ENCODE measurements at places on chromosomes 11 and 22. TPM values are rescaled to one million over a fixed set of nuclear protein-coding genes. Genes with fewer than 3 reads are reported as not detected.
A peak's percentile ranks its signal among the peaks of the same experiment; 100 is the strongest.

DNA sequence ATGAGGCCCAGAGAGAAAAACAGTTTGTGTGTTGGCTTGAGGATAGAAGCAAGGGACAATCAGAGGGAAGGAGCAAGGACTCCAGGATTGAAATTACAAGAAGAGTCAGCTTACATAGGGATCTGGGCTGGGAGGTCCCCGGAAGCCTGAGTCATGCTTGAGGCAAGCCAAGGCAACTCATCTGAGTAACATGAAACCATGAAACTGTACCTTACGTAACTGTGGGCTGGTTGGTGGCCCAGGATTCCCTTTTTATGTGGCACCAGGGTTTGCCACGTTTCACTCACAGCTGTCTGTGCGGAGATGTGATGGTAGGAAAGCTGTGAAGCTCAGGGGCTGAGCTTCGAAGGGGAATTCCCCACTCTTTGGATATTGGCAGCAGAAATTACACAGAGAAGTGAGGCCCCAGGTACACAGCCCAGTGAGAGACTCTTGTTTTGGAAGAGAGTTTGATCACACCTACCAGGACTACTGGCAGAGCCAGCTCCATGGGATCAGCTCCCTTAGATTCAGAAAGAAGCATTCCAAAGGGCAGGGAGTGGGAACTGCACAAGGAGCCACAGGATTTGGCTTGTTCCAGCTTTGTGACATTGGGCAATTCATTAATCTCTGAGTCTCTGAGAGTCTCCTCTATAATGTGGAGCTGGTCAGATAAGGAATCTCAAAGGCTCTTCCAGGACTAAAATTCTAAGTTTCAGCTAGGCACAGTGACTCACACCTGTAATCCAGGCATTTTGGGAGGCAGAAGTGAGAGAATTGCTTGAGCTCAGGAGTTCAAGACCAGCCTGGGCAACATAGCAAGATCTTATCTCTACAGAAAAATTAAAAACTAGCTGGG lies 7.8 kb downstream of the SLC5A1 start:
- peak; percentile 87 for DNase-seq

DNA sequence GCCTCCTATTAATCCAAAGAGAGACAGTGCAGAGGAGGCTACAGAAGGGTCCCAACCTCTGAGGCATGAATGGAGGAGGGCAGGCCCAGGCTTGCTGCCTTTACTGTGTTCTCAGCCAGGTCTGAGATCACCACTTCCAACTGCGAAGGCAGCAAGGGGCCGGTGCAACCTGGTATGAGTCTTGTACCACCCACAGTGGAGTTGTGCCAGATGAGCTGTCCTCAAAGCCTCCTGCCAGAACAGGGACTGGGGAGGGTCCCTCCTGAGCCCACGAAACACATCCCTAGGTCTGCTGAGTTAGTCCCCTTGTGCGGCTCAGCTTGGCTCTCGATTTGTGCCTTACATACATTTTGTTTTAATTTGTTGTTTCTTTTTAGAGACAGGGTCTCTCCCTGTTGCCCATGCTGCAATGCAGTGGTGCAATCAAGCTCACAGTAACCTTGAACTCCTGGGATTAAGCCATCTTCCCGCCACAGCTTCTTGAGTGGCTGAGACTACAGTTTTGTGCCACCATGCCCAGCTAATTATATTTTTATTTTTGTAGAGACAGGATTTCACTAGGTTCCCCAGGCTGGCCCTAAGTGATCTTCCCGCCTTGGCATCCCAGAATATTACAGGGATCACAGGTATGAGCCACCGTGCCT lies 9.3 kb downstream of the MIF start:
- no peak for DNase-seq

- peak; percentile 19 for DNase-seq
These were observed 908.5 kb downstream of the BRD1 start for GRCh38 chr22:48919187-48919590.

DNA sequence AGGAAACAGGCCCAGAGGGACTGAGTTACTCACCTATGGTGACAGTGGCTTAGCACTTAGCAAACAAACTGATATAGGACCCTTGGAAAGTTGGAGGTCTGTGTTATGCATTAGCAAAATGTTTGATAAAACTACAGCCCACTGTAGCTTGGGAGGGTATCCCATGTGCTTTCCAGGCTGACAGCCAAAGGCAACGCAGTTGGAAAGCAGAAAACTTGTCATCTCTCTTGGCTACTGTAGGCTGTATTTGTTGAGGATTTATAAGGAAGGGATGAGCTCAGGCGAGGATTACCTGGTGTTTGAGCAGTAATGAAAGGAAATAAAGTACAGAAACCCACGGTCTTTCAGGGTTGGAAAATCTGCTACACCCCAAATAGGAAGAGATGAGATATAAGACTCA lies 23.8 kb downstream of the SDHAF2 start:
- DNase-seq: no peak

- DNase-seq: no peak
These were observed 845.3 kb downstream of the FAM181B start for GRCh38 chr11:81888391-81888790.

DNA sequence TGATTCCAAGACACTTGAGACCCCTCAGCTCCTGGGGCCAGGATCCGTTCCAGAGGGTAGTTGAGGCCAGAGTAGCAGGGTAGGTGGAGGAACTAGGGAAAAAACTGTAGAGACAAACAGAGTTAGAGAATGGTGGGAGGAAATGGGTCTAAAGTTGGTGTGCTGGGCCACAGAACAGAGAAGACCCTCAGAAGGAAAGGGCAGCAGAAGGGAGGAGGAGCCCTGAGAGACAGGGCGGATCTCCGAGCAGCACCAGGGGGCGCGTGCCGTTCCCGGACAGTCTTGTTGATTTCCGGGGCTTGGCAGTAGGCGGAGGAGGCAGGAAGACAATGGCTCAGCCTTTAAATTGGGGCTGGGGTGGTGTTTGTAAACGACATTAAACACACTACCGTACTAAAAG lies 2.4 kb upstream of the CECR2 start:
- DNase-seq: peak; percentile 48

GRCh38 chr22:23470811-23471389 lies 109.2 kb downstream of the IGLL1 start:
- DNase-seq: peak; percentile 35

GRCh38 chr11:9386086-9386485 lies 1.6 kb downstream of the IPO7 start:
- DNase-seq: no peak

DNA sequence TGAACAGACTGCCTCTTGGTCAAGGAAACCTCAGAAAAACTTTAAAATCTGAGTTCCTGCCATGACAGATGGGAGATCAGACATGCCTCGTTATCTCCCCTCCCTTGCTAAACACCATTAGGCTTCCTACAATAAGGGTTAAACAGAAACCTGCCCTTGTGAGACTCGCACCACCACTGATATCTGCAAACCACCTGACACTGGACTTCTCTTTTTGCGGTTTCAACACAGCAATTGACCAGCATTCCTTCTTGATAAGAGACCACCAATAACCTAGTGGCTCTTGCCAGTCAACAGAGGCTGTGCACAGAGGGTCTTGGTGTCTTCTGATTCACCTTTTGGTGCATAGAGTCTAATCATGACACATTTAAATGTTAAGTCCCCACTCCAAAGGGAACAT lies 4.4 kb downstream of the OR5M8 start:
- DNase-seq: no peak

- peak; percentile 72 for DNase-seq
These were observed 392.2 kb downstream of the ETS1 start for GRCh38 chr11:128195057-128195751.

GRCh38 chr11:113603277-113604059 lies 102.6 kb downstream of the TMPRSS5 start:
- no peak for DNase-seq

- DNase-seq: no peak
These were observed 11.7 kb downstream of the TRPM5 start for GRCh38 chr11:2432628-2433071.

DNA sequence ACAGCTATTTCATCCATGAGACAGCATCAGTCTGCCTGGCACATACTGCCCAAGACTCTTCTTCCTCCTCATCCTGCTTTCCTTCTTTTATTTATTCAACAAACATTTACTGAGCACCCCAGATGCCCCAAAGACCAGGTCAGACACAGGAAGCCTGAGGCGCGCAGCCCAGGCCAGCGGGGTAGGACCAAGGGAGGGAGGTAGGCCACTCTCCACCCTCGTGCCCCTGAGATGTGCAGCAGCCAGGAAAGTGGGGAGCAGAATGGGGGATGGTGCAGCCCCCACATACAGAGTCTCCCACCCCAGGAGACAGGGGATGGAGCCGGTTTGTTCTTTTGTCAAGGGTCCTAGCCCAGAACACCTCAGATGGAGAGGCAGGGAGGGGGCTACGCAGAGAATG lies 4.2 kb upstream of the IL2RB start:
- no peak for DNase-seq

GRCh38 chr11:32388871-32389770 lies 46.2 kb downstream of the WT1 start:
- DNase-seq: no peak

- no peak for DNase-seq
These were observed 33.2 kb upstream of the CEP126 start for GRCh38 chr11:101881586-101881985.

- no peak for DNase-seq
These were observed 61.6 kb downstream of the MORC2 start for GRCh38 chr22:30906946-30907345.

DNA sequence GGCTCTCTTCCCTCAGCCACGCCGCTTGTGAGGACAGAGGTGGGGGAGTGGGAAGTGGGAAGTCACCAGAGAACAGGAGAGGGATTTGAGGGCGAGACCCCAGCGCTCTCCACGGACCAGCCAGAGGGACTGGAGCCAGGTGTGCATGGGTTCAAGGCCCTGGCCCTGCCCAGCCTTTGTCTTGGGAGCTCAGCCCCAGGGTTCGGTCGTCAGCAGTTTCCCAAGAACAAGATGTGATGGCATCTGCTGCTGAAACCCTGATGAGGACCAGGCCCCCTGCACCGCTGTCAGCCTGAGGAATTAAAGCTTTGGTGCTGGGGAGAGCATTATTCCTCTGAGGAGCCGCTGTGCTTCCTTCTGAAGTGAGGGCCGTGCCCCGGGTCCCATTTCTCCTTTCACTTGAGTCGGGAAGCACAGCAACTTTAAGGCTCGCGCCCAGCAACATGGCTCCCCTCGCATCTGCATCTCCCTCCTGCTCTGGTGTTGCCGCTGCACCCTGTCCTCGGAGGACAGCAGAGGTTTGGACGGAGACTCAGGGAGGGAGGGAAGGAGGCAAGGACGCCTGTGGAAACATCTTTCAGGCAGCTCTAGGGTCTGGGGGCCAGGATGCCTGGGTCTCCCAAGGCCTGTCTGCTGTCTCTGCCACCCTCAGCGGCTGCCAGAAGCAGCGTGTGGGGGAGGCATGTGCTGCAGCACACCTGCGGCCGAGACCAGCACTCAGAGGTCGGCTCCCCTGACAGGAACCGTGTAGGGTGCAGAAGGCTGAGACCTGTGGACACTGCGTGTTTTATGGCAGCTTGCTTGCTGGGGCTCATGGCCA lies 3.8 kb downstream of the IFITM5 start:
- DNase-seq: no peak

MAJIN gene
- total RNA-seq: not detected

DDX25 gene
- not detected for total RNA-seq

CCDC89 gene
- 0.76 TPM for total RNA-seq

POGLUT3 gene
- total RNA-seq: 27.5 TPM

CSRP3 gene
- total RNA-seq: not detected

NUP50 gene
- 150 TPM for total RNA-seq

C11orf65 gene
- total RNA-seq: 0.61 TPM

ADM2 gene
- 4.7 TPM for total RNA-seq

KCNJ4 gene
- total RNA-seq: not detected

FXYD2 gene
- 19.0 TPM for total RNA-seq
